ENCODE measurements at places on chromosomes 6 and 20.
A peak's percentile ranks its signal among the peaks of the same experiment; 100 is the strongest.

DNA sequence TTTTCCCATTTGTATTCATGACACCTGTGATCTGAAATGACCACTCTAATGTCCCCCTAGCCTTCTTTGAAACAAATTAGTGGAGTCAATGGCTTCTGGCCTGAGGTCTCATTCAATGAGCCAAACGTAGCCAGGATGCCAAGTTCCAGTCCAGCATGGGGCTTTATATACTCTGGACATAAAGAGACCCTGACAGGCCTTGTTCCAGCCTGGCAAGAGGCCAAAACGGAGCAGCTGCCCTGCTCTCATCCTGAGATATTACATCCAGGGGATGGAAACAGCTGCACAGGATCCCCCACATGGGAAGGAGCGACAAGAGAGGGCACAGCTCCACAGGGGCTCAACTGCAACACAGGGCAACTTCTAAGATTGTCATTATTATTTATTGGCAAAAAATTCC lies 437.8 kb downstream of the CDH26 start:
- H3K4me1 ChIP-seq: no peaks in the 10 kb centered on the region
- no peaks in the 10 kb centered on the region for H3K36me3 ChIP-seq
- no peaks in the 10 kb centered on the region for H3K27me3 ChIP-seq

DNA sequence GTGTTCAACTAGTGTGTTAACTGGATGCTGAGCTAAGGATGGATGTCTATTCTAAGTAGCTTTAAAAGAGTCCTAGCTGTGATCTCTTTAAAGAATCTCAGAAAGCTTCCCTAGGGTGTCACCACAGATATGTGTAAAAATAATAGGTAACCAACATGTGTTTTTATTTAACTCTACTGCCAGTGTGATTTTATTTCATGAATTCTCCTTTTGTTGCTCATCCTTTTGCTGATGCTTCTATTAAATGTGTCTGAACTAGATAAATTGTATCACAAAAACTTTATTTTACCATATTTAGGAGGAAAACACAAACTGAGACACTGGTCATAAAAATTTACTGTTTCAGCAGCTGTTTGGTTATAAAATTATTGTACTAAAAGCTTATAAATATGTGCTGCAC lies 809.4 kb upstream of the CITED2 start:
- no peak overlapping the region for H3K4me3 ChIP-seq
- no peaks in the 10 kb centered on the region for H3K27me3 ChIP-seq
- no peaks in the 10 kb centered on the region for H3K36me3 ChIP-seq
- H3K27ac ChIP-seq: no peak overlapping the region
- DNase-seq: no peak
- no peaks in the 10 kb centered on the region for H3K4me1 ChIP-seq

DNA sequence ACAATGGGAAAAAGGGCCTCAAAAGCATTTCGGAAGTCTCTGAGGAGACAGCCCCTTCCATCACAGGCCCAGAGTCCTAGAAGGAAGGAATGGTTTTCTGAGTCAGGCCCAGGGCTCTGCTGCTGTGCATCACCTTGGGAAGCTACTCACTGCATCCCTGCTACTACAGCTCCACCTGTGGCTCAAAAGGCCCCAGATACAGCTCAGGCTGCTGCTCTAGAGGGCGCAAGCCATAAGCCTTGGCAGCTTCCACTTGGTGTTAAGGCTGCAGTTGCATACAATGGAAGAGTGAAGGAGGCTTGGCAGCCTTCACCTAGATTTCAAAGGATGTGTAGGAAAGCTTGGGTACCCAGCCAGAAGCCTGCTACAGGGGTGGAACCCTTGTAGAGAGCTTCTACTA lies 54.8 kb downstream of the MEI4 start:
- no peaks in the 10 kb centered on the region for H3K4me1 ChIP-seq
- no peak overlapping the region for H3K27ac ChIP-seq
- H3K27me3 ChIP-seq: no peaks in the 10 kb centered on the region
- DNase-seq: no peak

GRCh38 chr6:113271437-113271836 lies 585.7 kb upstream of the MARCKS start:
- no peak for DNase-seq
- H3K4me3 ChIP-seq: no peak overlapping the region
- H3K27ac ChIP-seq: no peak overlapping the region

- H3K4me1 ChIP-seq: no peaks in the 10 kb centered on the region
- H3K4me3 ChIP-seq: no peak overlapping the region
- no peak for DNase-seq
- no peak overlapping the region for H3K27ac ChIP-seq
- H3K36me3 ChIP-seq: peaks cover 8% of the 10 kb centered on the region
Measured at GRCh38 chr20:10632721-10633509, 40.9 kb downstream of the JAG1 start.

- H3K27ac ChIP-seq: no peak overlapping the region
- no peaks in the 10 kb centered on the region for H3K36me3 ChIP-seq
- H3K4me3 ChIP-seq: no peak overlapping the region
- H3K27me3 ChIP-seq: no peaks in the 10 kb centered on the region
- H3K4me1 ChIP-seq: no peaks in the 10 kb centered on the region
Measured at GRCh38 chr6:144190593-144190992, 40.3 kb downstream of the STX11 start.

GRCh38 chr20:32820698-32821377 lies 1.1 kb downstream of the MAPRE1 start:
- H3K27ac ChIP-seq: peak overlapping the region; percentile 97
- H3K4me3 ChIP-seq: peak overlapping the region; percentile 92
- no peaks in the 10 kb centered on the region for H3K36me3 ChIP-seq
- no peak for DNase-seq

DNA sequence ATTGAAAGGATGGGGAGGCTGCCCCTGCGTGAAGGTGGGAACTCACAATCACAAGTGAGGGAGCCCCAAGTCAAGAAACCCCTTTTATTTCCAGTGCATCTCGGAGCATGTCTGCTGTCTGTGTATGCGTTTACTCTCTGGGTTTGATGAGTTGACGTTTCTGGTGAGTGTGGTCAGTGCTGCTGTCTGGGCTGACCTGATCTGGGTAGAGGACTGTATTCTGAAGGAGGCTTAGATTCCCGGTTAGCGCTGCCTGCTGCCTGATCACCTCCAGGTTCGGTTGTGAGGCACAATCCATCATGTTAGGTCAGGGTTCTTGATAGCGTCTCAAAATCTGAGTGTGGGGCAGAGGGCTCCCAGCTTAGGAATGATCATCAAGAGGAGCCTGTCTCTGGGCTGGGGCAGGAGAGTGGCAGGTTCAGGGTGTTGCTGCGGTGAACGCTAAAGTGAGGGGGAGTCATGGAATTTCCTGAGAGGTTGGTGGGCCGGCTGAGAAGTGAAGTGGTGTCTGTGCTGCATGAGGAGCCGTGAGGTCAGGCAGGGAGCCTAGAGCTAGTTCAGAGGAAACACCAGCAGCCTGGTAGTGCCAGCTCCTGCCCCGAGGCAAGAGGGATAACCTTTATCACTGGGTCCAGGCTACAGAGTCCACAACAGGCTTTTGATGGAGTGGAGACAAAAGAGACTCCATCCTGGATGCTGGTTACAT lies 225.3 kb upstream of the CST7 start:
- no peak overlapping the region for H3K27ac ChIP-seq
- no peak overlapping the region for H3K4me3 ChIP-seq
- DNase-seq: no peak
- H3K27me3 ChIP-seq: no peaks in the 10 kb centered on the region
- no peaks in the 10 kb centered on the region for H3K4me1 ChIP-seq

DNA sequence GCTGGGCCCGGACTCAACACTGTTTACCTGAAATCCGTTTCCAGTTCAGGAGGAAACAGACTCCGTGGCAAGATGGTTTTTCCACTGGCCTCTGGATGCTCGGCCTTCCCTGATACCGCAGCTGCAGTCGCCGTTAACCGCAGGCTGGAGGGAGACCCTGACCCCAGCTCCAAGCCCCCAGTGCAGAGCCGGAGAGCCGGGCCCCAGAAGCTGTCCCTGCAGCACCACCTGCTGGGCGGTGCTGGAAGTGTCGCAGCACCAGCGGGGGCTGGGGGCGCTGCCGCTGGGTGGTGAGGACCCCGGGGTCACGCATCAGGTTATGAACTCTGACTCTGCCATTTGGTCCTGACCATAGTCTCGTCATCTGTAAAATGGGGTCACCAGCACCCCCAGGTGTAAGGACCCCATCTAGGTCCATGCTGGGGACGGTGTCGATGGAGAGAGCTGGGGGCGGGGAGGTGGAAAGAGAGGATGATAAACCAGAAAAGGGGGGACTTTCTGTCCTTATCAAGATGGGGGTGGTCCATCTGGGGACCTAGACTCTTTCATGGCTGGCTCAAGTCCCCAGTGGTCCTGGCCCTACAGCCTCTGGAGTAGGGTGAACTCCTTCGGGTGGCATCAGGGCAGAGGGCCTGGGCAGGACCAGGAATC lies 20.8 kb upstream of the CHRNA4 start:
- no peak overlapping the region for H3K27ac ChIP-seq
- no peak overlapping the region for H3K4me3 ChIP-seq
- no peak for DNase-seq
- no peaks in the 10 kb centered on the region for H3K27me3 ChIP-seq

DNA sequence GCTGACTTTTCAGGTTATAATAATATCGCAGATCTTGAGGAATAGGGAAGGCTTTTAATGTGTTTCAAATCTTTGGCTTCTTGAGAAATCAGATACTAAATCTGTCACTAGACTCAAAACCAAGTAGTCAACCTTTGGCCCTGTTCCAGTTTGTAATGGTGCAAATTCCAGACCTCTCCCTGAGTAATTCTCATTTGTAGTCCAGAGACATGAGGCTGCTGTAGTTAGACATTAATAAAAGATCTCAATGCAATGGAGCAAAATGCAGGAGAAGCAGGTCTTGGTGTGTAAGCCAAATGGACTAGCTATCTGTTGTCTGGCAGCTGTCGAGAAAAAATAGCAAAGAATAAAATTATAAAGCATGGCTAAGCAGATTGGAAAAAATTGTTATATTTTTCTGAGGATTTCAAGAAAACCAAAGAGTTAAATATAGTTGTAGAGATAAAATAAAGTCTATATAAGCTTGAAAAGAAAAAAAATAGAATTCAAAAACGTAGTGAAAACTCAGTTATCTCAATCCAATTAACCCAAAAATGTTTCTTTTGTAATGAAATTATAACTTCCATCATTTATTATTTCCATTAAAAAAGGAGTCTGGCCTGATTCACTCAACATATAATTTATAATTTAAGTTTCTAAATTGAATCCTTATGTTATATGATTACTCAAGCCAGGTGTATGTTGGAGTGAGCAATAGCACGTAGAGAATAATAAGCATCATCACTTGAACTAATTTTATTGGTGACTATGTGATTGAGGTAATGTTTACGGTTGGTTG lies 161.5 kb upstream of the ADGRB3 start:
- no peaks in the 10 kb centered on the region for H3K36me3 ChIP-seq
- H3K4me1 ChIP-seq: no peaks in the 10 kb centered on the region
- no peak for DNase-seq
- H3K27me3 ChIP-seq: no peaks in the 10 kb centered on the region
- no peak overlapping the region for H3K27ac ChIP-seq
- H3K4me3 ChIP-seq: no peak overlapping the region

GRCh38 chr6:111874025-111874415 lies 768 bp upstream of the FYN start:
- H3K27me3 ChIP-seq: no peaks in the 10 kb centered on the region
- H3K27ac ChIP-seq: peak overlapping the region; percentile 87
- no peaks in the 10 kb centered on the region for H3K36me3 ChIP-seq
- peaks cover 4% of the 10 kb centered on the region for H3K4me1 ChIP-seq
- H3K4me3 ChIP-seq: no peak overlapping the region

DNA sequence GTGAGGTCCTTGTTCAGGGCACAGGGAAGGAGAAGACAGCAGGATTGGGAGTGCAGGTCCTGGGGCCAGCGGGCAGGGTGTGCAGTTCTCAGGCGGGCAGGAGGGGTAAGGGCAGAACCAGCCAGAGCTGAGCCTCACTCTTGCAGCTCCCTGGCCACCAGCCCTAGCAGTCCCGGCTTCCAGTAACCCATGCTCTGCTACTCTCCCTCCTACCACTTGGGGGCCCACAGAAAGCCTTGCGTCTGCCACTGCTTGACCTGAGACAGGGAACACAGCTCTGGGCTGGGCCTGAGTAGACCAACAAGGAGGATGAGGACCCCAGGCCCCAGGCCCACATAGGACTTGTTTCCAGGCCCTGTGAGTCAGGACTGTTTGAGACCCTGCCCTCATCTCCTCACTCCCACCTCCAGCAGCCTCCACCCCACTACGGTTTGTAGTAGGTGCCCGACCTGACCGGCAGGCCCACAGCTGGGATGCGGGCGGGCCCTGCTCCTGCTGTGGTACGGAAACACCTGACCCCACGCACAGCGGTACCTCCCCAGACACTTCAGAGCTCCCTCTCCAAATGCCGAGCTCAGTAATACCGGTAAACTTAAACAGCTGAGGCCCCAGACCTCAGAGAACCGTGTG lies 39.2 kb downstream of the KCNK5 start:
- H3K4me1 ChIP-seq: no peaks in the 10 kb centered on the region
- H3K27me3 ChIP-seq: no peaks in the 10 kb centered on the region
- H3K36me3 ChIP-seq: peaks cover 44% of the 10 kb centered on the region
- no peak for DNase-seq
- peak overlapping the region; percentile 93 for H3K27ac ChIP-seq
- H3K4me3 ChIP-seq: no peak overlapping the region
